ENCODE measurements at places on chromosomes 5 and 9. TPM values are rescaled to one million over a fixed set of nuclear protein-coding genes. Genes with fewer than 3 reads are reported as not detected.

DNA sequence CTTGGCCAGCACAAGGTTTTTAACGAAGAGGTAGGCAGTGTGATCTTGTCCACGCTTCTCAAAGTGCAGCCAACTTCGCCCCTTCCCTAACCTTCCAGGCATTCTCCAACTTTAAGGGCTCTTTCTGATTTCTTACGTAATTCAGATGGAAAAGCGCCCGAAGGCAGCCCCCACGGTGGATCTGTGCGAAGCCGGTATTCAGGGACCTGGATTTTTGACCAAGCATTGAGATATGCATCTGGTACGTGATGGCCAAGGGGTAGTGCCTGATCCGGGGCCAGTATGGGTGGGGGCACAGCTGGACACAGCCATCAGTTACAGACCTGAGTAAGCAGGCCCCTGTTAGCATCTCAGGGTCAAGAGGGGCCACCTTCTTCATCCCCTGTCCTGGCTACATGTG is 80.0 kb downstream of the AMBP start:
- no peak for DNase-seq

- no peak for DNase-seq
These were observed 57.8 kb downstream of the CWC27 start for GRCh38 chr5:64826541-64826940.

- DNase-seq = no peak
These were observed 65.2 kb downstream of the HMHB1 start for GRCh38 chr5:143877196-143877595.

- no peak for DNase-seq
These were observed 21.4 kb downstream of the AGXT2 start for GRCh38 chr5:35026280-35026840.

DNA sequence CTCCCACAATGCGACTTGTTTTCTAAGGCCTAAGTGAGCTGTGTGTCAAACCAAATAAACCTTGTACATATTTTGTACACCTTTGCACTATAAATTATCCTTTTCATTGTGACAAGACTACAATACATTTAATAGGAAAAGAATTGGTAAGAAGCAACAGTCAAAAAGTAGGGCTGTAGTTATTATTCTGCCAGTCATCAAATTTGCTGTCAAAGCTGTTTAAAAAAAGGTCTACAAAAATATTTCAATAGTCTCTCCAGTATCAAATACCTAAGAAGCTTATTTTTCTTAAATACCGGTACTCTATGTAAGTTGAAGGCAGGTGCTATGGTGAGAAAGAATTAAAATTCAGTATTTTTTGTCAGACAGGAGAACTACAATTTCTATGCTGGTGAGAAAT is 40.5 kb downstream of the TLE1 start:
- DNase-seq = no peak

DNA sequence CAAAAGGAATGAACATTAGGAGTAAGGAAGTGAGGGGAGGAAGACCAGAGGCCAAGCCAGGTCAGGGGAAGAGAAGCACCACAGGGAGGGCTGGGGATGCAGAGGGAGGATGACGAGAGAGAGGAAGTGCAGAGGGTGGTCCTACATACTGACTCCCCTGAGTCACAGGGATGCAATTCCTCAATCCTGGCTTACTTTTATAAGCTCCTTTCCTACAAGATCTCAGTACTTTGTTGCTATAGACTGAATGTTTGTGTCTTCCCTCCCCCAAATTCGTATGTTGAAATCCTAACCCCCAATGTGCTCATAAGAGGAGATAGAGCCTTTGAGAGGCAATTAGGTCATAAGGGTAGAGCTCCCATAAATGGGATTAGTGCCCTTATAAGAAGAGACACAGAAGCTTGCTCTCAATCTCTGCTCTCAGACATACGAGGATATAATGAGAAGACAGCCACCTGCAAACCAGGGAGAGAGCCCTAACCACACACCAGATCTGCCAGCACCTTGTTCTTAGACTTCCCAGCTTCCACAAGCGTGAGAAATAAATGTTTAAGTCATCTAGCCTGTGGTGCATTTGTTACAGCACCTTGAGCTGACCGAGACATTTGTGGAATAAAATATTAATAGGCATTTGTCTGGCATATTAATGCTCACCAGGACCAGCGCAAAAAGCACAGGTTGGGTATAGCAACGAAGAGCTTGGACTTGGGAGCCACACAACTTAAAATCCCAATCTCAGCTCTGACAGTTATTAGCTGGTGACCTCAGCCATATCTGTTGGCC is 33.4 kb downstream of the GCNT4 start:
- DNase-seq = no peak

DNA sequence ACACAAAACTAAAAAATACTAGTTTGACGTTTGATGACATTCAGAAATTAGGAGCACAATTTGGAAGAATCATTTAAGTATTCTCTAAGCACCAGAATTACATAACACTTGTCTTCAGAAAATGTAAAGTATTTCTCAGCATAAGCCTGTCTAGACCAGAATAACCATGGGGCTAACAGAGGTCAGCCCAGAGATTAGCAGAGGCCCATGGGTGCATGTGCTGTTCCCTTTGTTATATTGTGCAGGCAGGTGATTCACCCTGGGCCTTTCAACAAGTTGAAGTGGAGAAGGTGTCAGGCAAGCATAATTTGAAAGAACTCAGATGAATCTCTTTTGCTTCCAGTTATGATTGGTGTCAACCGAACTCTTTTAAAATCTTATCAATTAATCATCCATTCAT is 227.9 kb downstream of the LURAP1L start:
- no peak for DNase-seq

GRCh38 chr5:21806271-21806670 is 1046.9 kb downstream of the CDH12 start:
- no peak for DNase-seq

GRCh38 chr5:124399426-124399961 is 346.9 kb downstream of the ZNF608 start:
- no peak for DNase-seq

GRCh38 chr5:173878224-173878967 is 9.8 kb upstream of the CPEB4 start:
- no peak for DNase-seq

DNA sequence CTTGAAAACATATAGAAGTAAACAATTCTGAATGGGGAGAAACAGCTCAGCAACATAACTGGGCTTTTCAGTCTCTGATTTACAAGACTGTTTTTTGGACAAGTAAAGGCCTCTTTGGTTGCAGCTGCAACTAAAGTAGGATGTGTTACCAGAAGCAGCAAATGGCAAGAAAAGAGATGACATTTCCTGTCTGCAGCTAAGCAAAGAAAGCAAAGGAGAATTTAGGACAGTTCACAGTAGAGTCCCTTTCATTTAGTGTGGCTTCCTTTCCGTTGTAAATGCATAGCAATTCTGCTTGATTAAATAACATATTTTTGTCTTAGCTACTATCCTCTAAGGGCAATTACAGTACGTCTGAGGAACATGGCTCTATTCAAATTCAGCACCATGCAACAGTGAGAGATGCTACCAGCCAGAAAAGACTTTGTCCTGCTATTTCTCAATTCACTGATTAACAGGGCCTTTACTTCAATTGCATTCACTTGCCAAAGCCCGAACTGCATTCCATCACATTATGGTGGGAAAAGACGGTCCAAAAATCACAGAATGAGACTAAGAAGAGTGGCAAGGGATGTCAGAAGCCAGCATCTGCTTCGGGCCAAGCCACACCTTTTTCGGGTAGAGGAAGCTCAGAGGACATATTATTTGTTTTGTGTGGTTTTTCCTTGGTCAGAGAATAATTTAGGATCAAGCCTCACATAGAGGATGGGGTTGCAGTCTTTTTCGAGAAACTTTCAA is 107.7 kb downstream of the SEMA6A start:
- no peak for DNase-seq

DNA sequence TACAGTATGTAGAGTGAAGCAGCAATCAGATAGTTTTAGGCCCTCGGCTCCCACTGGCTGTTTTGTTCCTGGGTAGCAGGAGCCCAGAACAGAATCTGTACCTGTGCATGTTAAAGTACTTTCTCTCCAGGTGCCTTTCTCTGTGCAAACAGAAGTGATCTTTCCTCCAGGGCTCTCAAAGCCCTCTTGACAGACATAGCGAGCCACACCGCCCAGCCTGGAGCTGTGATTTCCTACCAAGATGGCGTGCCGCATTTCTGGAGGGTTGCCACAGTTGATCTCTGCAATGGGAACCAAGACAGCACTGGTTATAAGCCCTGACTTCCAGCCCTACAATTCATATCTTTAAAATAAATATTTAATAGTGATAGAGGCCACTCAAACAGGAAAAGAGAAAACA is 50.9 kb downstream of the SUSD1 start:
- DNase-seq = no peak

TUBB4B gene
- 192 TPM for total RNA-seq

UNC5A gene
- 5.6 TPM for total RNA-seq

MYO10 gene
- total RNA-seq = 23.1 TPM
